ENCODE measurements at places on chromosomes 6 and 20.

- no peak for DNase-seq
Measured at GRCh38 chr20:53859684-53860083, 210.7 kb downstream of the BCAS1 start.

- no peak for DNase-seq
Measured at GRCh38 chr6:43924222-43924702, 154.3 kb downstream of the VEGFA start.

- no peak for DNase-seq
Measured at GRCh38 chr6:56613247-56613851, 29.3 kb downstream of the DST start.

- DNase-seq, result no peak
Measured at GRCh38 chr6:134247844-134248580, 69.9 kb downstream of the SGK1 start.

DNA sequence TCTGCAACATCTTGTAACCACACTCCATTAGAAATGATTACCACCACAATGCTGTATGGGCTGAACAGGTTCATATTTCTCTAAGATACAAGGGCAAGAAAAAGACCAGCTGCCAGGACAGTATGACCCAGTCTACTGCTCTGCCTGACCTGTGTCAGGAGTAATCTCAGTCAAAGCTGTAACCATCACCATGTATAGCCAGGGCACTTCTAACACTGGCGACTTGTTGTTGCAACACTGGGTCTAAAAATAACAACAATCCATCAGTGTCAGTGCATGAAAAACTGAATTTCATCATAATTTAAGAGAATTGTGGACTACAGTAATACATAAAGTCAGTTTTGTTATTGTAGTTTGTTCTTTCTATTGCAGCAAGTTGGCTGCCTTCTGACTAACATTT is 738.6 kb upstream of the ADGRB3 start:
- no peak for DNase-seq

- DNase-seq, result no peak
Measured at GRCh38 chr6:115539531-115539930, 521.2 kb downstream of the FRK start.

- DNase-seq, result no peak
Measured at GRCh38 chr20:5008759-5009158, 7.4 kb upstream of the SLC23A2 start.

- DNase-seq, result no peak
Measured at GRCh38 chr6:108766886-108767285, 81.3 kb upstream of the ARMC2 start.

GRCh38 chr6:1039191-1039590 is 272.7 kb upstream of the FOXQ1 start:
- no peak for DNase-seq

GRCh38 chr6:44576132-44576631 is 188.7 kb downstream of the CDC5L start:
- DNase-seq, result no peak

GRCh38 chr20:10799735-10800134 is 125.9 kb upstream of the JAG1 start:
- no peak for DNase-seq

- DNase-seq, result no peak
Measured at GRCh38 chr6:52499681-52500236, 77.1 kb downstream of the TRAM2 start.

GRCh38 chr6:157534977-157535339 is 154.0 kb downstream of the ZDHHC14 start:
- DNase-seq, result no peak
